ENCODE measurements at places on chromosomes 12 and 14.
A peak's percentile ranks its signal among the peaks of the same experiment; 100 is the strongest.

- no peak for DNase-seq
Measured at GRCh38 chr12:106255952-106256351, 8.1 kb upstream of the CKAP4 start.

- no peak for DNase-seq
Measured at GRCh38 chr14:89856871-89857345, 97.6 kb downstream of the EFCAB11 start.

DNA sequence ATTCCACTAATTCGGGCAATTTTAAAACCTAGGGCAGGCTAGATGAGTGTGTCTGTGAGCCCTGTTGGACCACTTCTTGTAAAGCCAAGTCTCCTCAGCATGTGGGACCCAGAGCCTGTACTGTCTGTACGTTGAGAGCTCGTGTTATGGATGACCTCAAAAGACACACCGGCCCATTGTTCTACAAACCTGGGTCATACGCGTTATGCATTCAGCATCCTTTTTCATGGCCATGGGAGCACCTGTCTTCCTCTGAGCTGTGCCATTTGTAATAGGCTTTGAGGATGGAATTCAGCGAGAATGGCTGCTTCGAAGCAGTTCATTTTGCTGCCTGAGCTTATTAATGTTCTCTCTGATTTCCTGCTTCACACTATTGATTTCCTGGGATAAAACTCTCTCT, 15.0 kb downstream of the WSCD2 start:
- DNase-seq = no peak

DNA sequence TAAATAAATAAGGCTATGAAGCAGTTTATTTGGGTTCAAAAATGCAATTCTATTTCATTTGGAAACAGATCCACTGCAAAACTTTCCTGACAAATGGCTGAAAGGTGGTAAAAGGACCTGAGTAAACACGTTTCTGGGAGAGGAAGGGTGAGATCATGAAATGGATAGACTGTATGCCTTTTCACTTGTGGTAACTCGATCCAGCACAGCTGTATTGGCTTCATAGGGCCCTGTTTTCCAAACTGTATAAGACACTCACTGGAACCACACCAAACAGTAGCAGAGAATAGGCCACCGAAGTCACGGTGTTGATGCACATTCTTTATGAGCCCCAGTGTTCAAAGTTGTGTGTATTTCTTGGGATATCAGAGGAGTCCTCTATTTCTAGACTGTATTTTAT, 325.2 kb upstream of the DIO2 start:
- DNase-seq = no peak

DNA sequence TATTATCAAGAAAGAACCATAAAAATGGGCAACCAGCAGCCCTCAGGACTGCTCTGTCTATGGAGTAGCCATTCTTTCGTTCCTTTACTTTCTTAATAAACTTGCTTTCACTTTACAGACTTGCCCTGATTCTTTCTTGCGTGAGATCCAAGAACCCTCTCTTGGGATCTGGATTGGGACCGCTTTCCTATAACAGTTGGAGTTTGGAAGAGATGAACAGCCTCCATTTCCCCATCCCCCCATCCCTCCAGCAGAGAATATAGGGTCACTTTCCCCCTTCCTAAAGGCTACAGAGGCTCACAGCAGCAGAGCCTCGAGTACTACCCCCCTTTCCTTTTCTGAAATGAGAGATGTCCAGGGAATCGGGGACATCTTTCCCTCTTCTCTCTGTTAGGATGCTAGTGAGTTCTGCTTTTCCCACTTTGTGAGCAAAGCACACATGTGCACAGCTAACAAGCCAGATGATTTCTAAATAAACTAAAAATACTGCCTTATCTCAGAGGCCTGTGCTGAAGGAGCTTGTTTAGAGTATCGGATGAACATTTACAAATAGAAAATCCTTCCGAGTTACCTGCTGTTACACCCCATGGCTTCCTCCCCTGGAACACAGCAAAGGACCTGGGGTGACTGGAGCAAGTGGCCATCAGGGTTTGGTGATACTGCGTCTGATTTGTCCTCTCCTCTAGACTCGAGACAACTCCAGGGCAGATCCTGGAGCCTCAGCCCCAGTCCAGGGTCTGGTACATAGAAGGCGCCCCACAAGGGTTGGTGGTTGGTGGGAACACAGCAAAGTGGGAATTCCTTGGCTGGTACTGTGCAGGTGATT, 144.2 kb downstream of the SLC38A6 start:
- no peak for DNase-seq

DNA sequence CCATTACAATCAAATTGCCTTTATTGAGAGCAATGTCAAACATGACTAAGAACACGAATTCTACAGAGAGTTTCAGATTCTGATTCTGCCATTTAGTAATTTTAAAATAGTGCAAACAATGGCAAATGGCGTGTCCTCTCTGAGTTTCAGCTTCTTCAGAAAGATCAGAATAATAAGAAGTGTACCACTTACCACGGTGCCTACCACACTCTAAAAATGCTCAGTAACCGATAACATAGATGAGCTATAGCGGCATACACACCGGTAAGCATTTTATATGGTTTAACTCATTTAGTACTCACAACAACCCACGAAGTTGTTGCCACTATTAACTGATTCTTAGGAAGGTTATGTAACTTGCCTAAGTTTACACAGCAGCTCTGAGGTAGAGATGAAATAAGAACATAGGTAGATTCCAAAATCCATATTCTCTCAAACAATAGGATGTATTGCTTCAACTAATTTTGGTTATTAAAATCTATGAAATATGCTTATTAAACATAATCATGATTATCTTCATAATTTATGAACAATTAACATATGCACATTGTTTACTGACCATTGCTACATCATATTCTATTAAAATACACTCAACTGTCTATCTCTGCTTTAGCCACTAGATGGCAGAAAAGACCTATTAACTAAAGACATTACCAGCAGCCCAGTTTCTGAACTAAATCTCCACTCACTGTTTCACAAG, 38.3 kb downstream of the SLC6A15 start:
- DNase-seq = peak; percentile 57

- peak; percentile 30 for DNase-seq
Measured at GRCh38 chr14:32217301-32217700, 14.2 kb upstream of the RNU6-8 start.

DNA sequence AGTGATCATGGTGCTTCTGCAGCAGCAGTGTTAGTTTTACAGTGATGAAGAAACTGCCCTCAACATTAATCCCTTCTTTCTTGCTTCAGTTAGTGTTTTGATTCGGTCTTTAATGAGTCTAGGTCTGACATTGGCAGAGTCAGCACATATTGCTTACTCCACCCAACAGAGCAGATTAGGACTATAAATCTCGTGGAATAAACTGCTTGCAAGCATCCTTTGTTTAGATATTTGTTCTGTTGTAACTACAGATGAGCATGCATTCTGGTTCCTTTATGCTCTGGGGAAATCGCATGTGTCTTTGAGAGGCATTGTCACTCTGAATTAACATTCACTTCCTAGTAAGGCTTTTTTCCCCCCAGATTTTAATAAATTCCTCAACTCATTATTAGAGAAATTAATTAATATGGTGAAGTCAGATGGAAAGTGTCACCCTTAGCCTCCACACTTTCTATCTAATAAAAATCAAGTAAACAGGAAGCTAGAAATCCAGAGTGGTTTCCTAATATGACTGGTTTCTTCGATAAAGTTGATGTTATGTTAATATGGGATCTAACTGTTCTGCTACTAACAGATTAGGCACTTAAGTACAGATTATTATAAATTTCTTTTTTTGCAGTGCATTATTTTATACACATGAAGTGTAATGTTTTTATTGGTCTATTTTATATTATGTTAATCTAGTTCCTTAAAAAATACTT, 86.2 kb upstream of the SSTR1 start:
- no peak for DNase-seq

- DNase-seq = no peak
Measured at GRCh38 chr14:62158779-62159178, 396.6 kb downstream of the SNAPC1 start.

DNA sequence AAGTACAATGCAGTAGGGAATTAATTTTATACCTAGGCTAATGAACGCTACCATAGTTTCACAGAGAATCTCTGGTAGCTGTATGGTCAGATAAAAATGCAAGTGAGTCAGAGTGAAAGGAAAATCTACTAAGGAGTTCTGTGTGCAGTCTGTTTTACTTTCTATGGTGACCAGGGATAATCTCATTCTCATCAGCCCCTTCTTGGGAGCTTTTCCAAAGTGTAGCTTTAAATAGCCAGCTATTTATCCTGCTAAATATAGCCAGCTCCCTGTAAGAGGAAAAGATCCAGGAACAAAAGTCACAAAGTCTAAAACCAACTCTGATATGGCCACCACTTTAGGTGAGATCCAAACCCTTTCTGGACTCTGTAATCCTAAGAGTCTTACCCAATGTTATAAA, 75.5 kb downstream of the TMEM116 start:
- DNase-seq = no peak
